Left cardiac atrium (tissue), 4 donors: ENCODE measurements at places on chromosomes 1 and 21. TPM values are rescaled to one million over a fixed set of nuclear protein-coding genes. Genes with fewer than 3 reads are reported as not detected.
A peak's percentile ranks its signal among the peaks of the same experiment; 100 is the strongest.

ALX3 gene
- total RNA-seq, result not detected

CRP gene
- not detected for total RNA-seq

HES3 gene
- total RNA-seq, result not detected

C21orf58 gene
- total RNA-seq, result 1.0 TPM

MTF1 gene
- total RNA-seq, result 15.5 TPM

DENND2C gene
- 3.1 TPM for total RNA-seq

CMPK1 gene
- 92.7 TPM for total RNA-seq

XCL2 gene
- total RNA-seq, result 1.3 TPM

CACNA1S gene
- total RNA-seq, result not detected

CFHR1 gene
- 0.21 TPM for total RNA-seq

DNA sequence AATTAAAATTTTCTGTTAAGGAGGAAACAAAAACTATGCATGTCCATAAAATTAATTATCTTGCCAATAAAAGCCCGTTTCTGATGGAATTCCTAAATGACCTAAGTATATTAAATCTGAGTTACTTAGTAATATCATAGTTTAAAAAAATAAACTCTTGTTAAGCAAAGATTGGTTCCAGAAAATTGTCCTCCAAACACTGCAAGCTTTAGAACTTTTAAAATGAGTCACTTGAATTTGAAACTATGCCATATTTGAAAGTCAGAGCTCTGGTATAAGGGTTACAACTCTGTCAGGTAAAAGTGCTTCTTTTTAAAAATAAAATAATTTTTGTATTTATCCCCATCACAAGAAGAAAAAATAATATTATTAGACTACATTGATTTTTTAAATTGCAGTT, 409.5 kb downstream of the PLPP3 start:
- no peak for DNase-seq

- no peak for DNase-seq
Measured at GRCh38 chr1:194227161-194227560, 1040.7 kb upstream of the B3GALT2 start.

DNA sequence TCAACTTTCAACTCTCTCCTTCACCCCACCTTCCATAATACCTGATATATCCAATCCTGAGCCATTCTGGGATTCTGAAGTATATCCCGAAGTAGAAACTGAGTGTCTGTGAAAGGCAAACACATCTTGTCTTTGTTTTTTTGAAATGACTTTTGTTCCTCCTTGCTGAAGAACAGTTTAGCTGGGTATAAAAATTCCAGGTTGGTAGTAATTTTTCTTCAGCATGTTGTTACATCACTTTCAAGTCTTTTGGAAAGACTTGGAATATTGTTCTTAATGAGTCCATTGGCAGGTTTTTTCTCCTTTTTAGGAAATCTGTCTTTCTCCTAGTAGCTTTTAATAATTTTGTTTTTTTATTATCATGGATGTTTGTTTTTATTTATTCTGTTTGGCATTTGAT, 32.7 kb downstream of the CRYAA start:
- no peak for DNase-seq

- no peak for DNase-seq
Measured at GRCh38 chr1:194846488-194846887, 1660.1 kb upstream of the B3GALT2 start.

GRCh38 chr1:228405200-228405978, 1.2 kb downstream of the TRIM11 start:
- DNase-seq, result no peak

DNA sequence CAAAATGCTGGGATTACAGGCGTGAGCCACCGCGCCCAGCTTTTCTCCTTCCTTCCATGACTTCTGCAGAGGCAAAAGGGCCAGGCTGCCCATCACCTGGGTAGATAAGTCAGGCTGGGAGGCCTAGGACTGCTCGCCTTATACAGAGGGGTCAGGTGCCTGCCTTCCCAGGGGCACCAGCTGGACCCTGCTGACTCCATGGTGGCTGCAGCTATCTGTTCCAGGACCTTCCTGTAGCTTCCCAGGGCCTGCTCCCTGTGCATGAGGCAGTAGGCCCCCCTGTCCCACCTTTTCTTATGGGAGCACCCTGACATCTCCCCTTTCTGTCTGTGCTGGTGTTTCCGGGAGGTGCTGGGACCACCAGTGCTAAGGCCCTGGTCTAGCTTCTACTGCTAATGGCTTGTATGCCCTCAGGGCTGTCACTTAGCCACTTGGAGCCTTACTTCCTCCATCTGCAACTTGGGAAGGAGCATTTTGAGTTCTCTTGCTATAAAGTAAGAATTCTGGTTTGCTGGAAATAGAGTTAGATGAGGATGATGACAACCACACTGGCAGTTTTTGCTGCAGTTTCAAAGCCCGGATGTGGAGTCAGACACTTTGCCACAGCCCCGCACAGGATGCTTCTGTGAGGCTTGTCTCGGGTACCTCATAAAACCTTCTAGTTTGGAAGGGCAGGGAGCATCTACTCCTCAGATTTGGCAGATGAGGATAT, 14.4 kb downstream of the SOX13 start:
- DNase-seq, result no peak

DNA sequence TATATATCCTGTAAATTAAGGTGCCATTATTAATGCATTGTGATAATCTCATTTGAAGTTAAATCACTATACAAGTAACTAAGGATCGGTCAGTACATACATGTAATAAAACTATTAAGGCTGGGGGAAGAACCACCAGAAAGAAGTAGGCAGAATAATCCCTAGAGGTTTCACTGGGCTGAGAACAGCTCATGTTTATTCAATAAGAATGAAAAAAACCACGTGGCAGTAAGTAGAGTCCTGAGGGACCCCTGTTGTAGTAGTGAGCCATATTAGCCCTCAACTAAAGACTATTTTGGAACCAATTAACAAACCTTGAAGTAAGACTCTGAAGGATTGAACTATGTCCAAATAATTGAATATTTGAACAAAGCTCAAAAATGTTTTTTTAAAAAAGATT, 46.9 kb upstream of the ADAM30 start:
- no peak for DNase-seq

- DNase-seq, result peak; percentile 60
Measured at GRCh38 chr1:15272009-15272781, 25.2 kb downstream of the FHAD1 start.

- peak; percentile 45 for DNase-seq
Measured at GRCh38 chr1:24438423-24438901, 22.9 kb downstream of the NIPAL3 start.

DNA sequence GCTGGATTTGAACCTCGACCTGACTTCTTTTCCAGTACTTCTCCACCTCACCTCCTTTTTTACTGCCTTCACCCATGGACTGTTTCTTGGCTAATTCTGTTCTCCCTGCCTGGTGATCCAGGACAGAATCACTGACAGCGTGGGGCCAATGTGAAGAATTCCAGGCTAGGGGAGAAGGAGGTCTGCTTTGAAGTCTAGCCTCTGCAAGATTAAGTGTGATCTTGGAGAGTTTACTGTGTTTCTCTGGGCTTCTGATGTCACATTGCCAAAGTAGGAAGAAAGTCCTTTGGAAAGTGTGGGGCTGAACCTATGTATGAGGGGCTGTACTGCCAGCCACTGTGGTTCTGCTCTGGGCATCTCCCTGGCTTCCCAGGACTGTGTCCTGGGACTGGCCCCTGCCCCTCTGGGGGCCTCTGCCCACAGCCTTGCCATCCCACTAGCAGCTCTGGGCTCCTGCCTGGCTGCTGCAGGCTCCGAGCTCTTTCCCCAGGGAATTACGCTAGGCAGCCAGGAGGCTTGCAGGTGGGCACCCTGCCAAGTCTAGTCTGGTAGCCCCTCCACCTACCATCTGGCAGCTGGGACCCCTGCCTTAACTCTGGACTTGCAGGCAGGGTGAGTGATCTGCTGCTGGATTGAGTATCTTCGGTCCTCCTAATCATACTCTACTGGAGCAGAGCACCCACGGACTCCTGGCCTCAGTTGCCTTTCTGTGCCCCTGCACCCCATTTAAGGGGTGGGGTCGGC, 52.2 kb downstream of the YARS1 start:
- no peak for DNase-seq

GRCh38 chr21:14620152-14620551, 74.0 kb upstream of the SAMSN1 start:
- no peak for DNase-seq

GRCh38 chr1:15681349-15682292, 2.5 kb upstream of the PLEKHM2 start:
- no peak for DNase-seq
